ENCODE measurements at places on chromosomes 7 and 10.

DNA sequence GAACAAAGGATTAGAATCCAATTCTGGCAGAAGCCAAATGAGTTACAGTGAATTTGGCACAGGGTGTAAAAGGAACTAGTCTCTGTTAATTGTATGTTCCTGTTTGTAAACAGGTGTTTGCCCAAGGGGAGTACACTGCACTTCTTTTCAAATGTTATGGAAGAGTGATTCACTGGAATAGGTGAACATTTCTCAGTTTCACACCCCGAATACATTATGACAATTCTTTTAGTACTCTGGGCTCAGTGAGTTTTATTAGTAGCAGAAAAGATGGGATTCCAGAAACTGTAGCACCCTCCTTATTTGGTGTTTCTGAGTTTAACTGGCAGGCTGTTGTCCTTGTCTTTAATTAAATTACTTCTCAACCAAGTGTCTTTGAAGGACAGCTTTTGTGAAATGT lies 329.2 kb downstream of the BBS9 start:
- DNase-seq: no peak

GRCh38 chr10:27525819-27526218 lies 21.7 kb downstream of the RAB18 start:
- no peak for DNase-seq

DNA sequence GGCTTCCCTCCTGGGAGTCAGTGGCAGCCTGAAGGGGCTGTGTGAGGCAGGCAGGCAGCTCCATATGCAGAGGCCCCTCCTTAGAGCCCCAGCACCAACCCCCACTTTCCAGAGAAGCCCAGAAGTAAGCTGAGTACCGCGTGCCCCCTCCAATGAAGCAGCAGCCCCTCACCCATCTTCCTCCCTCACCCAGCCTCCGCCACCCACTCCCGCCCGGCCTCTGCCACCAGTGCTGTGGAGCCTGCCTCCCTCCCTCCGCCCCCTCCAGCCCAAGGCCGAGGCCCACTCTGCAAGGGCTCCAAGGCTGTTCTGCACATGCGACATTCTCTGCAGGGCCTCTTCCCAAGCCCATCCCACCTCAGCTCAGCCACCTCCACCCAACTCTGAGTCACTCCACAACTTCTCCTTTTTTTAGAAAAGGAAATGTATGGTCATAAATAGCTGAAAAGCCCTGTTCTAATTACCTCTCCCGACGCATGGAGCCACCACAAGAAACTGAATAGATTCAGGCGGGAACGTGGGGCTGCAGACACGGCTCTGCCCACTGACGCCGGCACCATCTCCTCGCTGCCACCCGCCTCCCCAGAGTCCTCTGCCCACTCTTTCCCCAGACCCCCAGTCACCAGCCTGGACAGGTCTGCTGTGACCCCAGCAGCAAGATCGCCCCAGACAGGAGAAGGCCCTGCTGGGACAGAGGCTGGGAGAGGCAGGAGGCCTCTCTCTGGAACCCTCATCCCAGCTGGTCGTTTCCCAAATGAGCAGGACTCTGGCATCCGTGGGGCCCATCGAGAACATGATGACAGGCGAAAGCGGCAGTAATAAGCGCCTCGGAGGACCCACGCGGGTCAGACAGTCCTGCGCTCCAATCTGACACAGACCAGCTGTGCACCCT lies 213.9 kb downstream of the MAD1L1 start:
- no peak for DNase-seq

GRCh38 chr10:45235798-45236220 lies 79.6 kb downstream of the OR13A1 start:
- no peak for DNase-seq

GRCh38 chr7:68148440-68148839 lies 1151.8 kb downstream of the TYW1 start:
- no peak for DNase-seq

- no peak for DNase-seq
Observed at GRCh38 chr7:105149827-105150226, 135.8 kb downstream of the KMT2E start.

- no peak for DNase-seq
Observed at GRCh38 chr10:71395621-71396020, 1.1 kb upstream of the CDH23 start.

DNA sequence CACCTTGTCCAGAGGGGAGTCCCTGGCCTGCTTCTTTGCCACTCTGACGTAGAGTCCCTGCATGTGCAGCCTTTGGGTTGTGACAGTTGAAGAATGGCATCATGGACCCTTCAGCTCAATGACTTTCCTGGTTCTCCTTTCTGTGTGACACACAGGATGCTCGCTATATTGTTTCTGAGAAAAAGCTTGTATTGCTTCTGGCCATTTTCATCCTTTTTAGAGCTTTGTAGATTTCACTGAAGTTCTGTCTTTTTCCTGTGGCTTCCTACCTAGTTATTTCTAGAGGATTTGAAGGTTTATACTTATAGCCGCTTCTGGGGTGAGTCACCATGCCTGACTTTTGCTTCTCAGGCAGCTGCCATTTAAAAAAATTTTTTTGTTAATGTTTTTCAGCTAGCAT lies 27.0 kb downstream of the SND1 start:
- no peak for DNase-seq

DNA sequence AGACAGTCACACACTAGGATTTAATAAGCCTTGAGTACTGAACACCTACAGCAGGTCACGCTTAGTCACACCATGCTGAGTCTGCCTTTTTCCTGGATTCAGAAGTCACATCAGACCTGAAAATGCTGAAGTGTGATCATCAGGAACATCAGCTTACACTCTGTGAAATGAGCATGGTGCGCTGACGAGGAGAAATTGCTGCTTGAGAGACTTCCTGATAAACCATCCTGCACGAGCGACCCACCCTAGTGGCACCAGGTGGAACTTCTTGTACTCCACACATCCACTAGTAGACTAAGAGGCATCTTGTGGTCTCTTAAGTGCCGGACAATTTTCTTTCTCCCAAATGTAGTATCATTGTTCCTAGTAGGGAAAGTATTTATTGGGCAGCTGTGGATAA lies 51.8 kb upstream of the MRLN start:
- DNase-seq: no peak

DNA sequence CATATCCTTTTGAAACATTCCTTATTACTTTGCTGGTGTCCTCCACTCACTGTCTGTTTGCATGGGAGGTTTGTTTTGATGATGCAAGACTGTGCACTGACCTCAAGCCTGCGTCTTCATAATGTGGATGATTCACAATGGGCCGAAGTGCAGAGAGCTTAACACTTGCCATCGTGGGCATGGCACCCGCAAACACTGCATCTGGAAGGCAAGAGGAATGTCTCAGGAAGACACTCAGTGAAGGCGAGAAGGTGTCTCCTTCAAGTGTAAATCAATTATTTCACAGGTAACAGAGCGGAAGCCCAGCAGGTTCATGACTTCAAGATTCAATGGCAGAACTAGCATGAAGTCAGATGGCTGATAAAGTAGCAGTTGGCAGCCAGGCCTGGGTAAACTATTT lies 98.1 kb downstream of the DPY19L1 start:
- no peak for DNase-seq

DNA sequence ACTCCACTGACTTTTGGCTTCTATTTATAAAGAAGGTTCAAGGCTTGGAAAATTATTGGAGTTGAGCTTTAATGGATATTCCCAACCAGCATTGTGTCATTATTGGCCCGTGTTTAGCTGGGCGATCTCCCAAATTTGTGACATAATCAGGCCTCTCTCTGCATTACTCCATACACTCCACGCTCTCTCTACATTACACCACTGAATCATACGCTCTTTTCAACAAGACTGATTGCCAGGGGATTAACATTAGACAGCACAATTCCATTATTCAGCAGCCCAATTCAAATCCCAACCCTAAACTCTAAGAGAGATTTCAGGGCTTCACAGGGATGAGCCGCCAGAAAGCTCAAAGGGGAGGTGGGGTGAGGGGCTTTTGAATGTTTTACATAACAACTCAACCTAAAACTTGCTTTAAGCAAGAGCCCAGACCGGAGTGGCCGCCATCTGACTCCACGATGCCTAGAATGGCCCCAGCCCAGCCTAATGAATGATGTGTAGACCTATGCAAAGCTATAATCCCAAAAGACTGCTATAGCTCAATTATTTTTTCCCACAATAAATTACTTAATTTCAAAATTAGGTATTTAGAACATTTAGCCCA lies 61.8 kb downstream of the FGFR2 start:
- DNase-seq: no peak

DNA sequence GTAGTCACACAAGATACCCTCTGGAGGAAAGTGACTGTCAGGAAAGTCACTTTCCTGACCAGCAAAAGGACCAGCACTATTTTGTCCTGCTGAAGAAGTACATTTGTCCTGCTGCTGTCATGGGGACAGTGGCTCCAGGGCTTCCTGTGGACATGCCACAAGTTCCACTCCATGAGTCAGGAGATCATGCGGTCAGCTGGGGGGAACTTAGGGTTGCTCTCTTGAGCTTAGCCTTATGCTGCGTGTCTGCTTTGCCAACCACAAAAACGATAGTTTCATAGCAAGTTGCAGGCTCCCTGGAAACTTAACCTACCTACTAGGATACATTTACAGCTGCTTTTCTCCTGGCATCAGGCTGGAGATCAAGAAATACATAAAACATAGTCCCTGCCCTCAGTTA lies 19.8 kb upstream of the ALOX5 start:
- no peak for DNase-seq

GRCh38 chr7:77409005-77409738 lies 7.0 kb downstream of the GSAP start:
- no peak for DNase-seq

DNA sequence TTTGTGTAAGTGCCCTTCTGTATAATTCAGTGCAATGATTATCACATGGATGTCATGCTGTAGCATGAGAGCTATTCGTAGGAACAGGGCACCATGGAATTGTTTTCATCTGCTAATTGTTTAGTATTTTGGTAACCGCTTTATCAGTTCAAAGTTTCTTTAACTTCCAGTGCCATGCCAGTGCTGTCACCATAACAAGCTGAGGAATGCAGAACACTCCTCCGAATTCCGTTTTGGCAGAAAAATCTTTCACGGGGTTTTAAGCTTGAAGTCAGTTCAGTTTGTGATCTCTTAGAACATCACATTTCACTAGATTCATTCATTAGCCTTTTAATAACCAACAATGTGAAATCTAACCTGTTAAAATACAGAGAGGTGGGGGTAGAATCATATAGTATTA lies 117.2 kb upstream of the SEMA3C start:
- DNase-seq: no peak

GRCh38 chr7:80476035-80476434 lies 35.8 kb downstream of the GNAT3 start:
- no peak for DNase-seq

- no peak for DNase-seq
Observed at GRCh38 chr10:6145166-6145987, 56.5 kb downstream of the RBM17 start.

- peak; percentile 8 for DNase-seq
Observed at GRCh38 chr7:44158873-44159631, 17.9 kb upstream of the MYL7 start.

GRCh38 chr10:67173787-67174186 lies 248.0 kb downstream of the LRRTM3 start:
- DNase-seq: no peak

- no peak for DNase-seq
Observed at GRCh38 chr7:50281680-50282445, 22.7 kb upstream of the IKZF1 start.

DNA sequence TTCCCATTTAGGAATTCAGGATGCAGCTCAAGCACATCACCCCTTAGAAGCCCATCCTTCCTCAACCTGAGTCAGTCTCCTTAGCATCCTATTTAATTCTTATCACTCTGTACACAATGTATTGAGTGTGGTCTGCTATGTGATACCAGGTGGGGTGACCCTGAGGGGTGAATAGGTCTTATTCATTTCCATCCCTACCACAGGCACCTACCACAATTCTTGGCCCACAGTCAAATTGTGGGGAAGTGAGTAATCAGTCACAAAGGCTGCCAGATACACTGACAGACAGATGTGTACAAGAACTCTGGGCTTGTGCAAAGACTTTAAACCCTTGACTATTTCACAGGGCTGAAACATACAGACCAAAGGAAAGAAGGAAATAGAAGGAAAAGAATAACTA lies 560.5 kb downstream of the PARD3 start:
- no peak for DNase-seq

GRCh38 chr7:54719974-54720373 lies 39.0 kb downstream of the SEC61G start:
- DNase-seq: no peak

GRCh38 chr10:114095559-114096337 lies 52.1 kb downstream of the ADRB1 start:
- DNase-seq: no peak

GRCh38 chr10:7426349-7426748 lies 15.5 kb upstream of the SFMBT2 start:
- DNase-seq: no peak

GRCh38 chr10:59361663-59362143 lies 646 bp downstream of the FAM13C start:
- no peak for DNase-seq

GRCh38 chr7:7736671-7737070 lies 18.3 kb upstream of the RPA3 start:
- no peak for DNase-seq

DNA sequence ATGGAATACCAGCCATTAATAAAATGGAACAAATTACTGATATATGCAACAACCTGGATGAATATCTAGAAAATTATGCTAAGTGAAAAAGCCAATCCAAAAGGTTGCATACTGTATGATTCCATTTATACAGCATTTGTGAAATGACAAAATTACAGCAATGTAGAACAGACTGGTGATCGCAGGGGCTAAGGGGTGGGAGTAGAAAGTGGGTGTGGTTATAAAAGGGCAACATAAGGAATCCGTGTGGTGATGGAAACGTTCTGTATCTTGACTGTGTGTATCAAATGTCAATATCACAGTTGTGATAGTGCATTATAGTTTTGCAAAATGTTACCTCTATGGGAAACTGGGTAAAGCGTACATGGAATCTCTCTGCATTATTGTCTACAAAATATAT lies 15.0 kb downstream of the CEP41 start:
- DNase-seq: no peak

GRCh38 chr7:66279912-66280311 lies 74.8 kb downstream of the TPST1 start:
- DNase-seq: no peak

- no peak for DNase-seq
Observed at GRCh38 chr7:45092100-45092930, 3.5 kb upstream of the NACAD start.

GRCh38 chr7:130896898-130897514 lies 163.0 kb upstream of the KLF14 start:
- no peak for DNase-seq

GRCh38 chr10:79985481-79986072 lies 36.7 kb upstream of the SFTPD start:
- no peak for DNase-seq

GRCh38 chr7:5418285-5418582 lies 5.4 kb downstream of the TNRC18 start:
- no peak for DNase-seq

GRCh38 chr10:132389433-132390169 lies 7.4 kb upstream of the PWWP2B start:
- no peak for DNase-seq

DNA sequence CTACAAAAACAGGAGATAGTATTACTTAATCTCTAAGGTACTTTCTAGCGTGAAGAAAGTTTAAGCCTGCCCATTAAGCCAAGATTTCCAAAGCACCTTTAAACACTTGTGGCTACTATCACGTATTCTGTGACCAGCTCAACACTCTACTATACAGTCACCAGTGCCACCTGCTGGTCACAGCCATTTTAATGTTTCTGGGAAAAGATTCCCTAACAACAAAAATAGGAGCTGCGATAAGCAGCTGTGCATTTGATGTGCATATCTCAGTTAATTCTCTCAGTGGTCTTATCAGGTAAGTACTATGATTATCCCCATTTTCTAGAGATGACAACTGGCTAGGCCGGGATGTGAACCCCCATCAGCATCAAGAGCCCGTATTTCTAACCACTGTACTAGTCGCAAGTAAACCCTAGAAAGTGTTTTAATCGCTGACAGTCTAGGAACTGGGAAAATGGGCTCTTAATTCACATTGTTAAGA lies 860 bp downstream of the SEC31B start:
- peak; percentile 75 for DNase-seq

Measured in omental fat pad (tissue), 4 donors.